ENCODE measurements at places on chromosomes 3 and 15.

- DNase-seq, result no peak
Observed at GRCh38 chr3:56889131-56889530, 87.4 kb upstream of the ARHGEF3 start.

GRCh38 chr3:83122774-83123350, 1361.4 kb upstream of the GBE1 start:
- DNase-seq, result no peak

DNA sequence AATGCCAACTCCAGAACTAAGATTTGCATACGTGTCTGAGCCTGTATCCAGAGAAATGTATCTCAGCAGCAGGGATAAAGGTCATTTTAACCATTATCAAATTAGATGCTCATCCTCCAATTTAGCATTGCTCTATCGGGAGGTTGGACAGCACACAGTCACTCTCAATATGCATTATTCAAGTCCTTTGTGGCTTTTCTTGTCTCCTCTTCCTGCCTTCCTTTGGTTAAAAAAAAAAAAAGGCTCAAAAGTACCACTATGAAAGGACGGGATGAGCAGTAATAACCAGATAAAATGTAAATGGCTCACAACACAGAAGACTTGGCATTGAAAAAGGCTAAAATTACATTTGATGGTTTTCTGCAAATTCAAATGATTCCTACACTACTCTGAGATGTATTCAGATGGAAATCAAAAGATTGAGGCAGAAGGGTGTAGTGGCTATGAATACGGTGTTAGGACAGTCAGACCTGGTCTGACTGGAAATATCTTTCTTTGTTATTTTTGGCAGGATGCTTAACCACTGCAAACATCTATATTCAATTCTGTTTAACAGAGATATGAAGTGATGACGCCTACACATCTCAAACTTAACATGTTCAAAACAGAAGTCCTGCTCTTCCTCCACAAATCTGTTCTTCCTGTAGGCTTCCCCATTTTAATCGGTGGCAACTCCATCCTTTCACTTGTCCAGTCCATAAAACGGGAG, 109.6 kb downstream of the ADAMTS9 start:
- no peak for DNase-seq

GRCh38 chr3:78605178-78605577, 1162.6 kb downstream of the ROBO1 start:
- no peak for DNase-seq

DNA sequence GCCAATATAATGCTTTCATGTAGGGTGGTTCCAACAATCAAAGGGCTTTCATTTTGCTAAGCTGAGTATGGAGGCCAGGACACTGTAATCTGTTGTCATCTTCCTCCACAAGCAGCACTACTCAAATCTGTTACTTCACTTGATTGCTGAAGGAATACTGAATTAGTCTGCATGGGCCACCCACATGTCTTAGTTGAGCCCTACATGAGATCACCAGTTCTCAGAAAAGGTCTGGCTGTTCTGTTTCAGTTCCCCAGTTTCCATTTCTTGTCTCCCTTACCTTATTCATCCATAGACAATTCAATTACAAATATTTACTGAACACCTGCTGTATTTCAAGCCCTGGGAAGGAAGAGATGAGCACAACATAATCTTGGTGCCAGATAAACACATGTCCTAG, 119.2 kb downstream of the FHIT start:
- DNase-seq, result no peak
